ENCODE measurements at places on chromosomes 7 and 10. TPM values are rescaled to one million over a fixed set of nuclear protein-coding genes. Genes with fewer than 3 reads are reported as not detected.

DNA sequence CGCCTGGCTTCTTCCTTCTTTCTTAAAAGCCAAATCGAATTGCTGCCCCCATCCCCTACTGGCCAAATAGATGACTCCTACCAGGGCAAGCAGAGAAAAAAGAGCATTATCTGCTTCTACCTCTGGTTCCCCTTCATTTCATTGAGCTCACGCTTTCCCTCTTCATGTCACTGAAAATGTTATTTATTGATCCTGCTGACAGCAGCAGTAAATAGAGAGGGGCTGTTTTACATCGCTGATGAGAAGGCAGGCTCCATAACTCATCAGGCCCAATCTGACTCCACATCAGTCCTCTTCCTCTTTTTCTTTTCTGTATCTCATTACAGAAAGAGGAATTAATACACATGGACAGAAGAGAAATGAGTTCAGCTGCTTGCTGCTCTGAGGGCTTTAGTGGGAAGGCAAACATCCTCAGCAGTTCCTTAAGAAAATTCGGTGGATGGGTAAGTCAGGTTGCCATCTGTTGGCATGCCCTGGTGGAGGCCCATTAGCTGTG, 904.1 kb downstream of the KCNMA1 start:
- H3K27me3 ChIP-seq = no peaks in the 10 kb centered on the region
- H3K4me3 ChIP-seq = no peak overlapping the region
- DNase-seq = no peak
- no peaks in the 10 kb centered on the region for H3K4me1 ChIP-seq
- H3K36me3 ChIP-seq = no peaks in the 10 kb centered on the region

Gene SPDYE2B
- not detected for total RNA-seq

DNA sequence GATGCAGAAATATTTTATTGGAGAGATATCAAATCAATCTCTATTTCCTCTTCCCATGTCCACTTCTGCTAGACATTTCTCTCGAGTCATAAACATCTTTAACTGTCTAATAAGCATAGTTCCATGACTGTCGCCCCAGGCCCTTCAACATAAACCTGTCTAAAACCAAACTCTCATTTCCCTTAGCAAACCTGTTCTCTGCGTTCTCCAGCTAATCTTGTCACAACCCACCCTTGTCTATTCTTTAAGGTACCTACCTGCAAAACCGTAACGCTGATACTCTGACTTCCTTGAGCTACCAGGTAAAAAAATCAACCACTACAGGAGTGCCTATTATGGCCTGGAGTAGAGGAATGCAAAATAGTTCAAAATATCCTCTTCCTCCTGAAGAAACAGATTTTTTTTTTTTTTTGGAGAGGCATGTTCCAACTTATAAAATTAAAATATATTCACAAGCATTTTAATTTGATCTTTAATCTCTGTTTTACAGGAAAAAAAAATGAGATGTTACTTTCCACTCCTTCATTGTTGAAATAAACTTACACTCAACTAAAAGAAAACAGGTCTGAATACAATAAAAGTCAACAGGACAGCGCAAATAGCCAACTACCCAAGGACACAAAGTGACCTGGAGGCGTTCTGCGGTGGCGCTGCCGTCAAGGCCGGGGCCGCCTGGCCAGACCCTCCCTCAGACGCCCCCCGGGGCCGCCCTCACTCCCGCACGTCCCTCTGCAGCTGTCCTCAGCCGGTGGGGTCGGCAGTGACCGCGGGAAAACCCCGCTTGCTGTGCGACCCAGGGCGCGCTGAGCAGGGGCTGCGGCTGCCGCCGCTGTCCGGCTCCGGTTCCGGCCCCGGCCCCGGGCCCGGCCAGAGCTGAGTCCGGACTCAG, 765 bp downstream of the SLC25A40 start:
- H3K4me1 ChIP-seq = peaks cover 11% of the 10 kb centered on the region
- H3K27ac ChIP-seq = peak overlapping the region; percentile 85
- no peaks in the 10 kb centered on the region for H3K36me3 ChIP-seq
- no peaks in the 10 kb centered on the region for H3K27me3 ChIP-seq
- H3K4me3 ChIP-seq = peak overlapping the region; percentile 86
- peak; percentile 5 for DNase-seq

Gene PRR15
- 4.8 TPM for total RNA-seq

DNA sequence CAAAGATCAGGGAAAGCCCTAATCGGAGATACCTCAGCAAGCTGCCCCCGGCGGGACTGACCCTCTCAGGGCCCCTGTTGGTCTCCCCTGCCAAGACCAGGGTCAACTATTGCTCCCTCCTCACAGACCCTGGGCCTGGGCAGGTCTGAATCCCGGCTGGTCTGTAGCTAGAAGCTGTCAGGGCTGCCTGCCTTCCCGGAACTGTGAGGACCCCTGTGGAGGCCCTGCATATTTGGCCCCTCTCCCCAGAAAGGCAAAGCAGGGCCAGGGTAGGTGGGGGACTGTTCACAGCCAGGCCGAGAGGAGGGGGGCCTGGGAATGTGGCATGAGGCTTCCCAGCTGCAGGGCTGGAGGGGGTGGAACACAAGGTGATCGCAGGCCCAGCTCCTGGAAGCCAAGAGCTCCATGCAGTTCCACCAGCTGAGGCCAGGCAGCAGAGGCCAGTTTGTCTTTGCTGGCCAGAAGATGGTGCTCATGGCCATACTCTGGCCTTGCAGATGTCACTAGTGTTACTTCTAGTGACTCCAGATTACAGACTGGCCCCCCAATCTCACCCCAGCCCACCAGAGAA, 24.1 kb downstream of the TBATA start:
- H3K4me1 ChIP-seq = no peaks in the 10 kb centered on the region
- no peak overlapping the region for H3K4me3 ChIP-seq
- H3K27ac ChIP-seq = no peak overlapping the region

GRCh38 chr7:20745702-20746101, 41.0 kb downstream of the SP8 start:
- H3K27ac ChIP-seq = no peak overlapping the region
- H3K27me3 ChIP-seq = no peaks in the 10 kb centered on the region
- no peaks in the 10 kb centered on the region for H3K36me3 ChIP-seq
- no peak for DNase-seq
- no peaks in the 10 kb centered on the region for H3K4me1 ChIP-seq

DNA sequence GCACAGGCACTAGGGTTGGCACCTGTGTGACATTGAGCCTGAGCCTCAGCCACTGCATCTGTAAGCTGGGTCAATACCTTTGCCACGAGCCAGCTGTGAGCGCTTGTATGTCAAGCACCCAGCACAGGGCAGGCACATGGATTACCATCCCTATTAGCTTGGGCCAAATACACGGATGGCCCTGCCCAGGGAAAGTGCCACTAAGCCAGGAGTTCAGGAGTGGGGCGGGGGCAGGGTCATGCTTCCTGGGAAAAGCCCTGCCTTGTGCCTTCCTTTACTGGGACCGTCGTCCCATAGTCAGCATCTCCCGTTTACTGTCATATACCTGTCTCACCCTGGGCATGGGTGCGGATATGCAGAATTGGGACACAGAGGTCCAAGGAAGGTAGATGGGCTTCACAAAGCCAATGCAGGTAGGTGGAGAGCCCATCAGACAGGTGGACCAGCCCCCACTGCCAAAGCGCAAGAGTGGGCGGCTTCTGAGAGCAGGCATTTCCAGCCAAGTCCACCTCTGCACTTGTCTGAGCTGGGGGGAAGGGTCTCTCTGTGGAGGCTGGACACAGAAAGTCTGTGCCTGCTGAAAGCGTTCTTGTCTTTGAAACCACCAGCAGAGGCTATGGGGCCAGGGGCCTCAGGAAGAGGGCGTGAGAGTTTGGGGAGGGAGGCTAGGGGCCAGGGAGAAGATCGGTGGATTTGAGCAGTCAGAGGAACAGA, 72.6 kb downstream of the VWA2 start:
- H3K4me1 ChIP-seq = peaks cover 7% of the 10 kb centered on the region
- H3K4me3 ChIP-seq = no peak overlapping the region
- no peaks in the 10 kb centered on the region for H3K27me3 ChIP-seq
- no peaks in the 10 kb centered on the region for H3K36me3 ChIP-seq

Gene MMP21
- total RNA-seq = not detected

GRCh38 chr7:42226354-42226941, 10.6 kb downstream of the GLI3 start:
- no peak overlapping the region for H3K4me3 ChIP-seq
- H3K27ac ChIP-seq = no peak overlapping the region
- no peak for DNase-seq

DNA sequence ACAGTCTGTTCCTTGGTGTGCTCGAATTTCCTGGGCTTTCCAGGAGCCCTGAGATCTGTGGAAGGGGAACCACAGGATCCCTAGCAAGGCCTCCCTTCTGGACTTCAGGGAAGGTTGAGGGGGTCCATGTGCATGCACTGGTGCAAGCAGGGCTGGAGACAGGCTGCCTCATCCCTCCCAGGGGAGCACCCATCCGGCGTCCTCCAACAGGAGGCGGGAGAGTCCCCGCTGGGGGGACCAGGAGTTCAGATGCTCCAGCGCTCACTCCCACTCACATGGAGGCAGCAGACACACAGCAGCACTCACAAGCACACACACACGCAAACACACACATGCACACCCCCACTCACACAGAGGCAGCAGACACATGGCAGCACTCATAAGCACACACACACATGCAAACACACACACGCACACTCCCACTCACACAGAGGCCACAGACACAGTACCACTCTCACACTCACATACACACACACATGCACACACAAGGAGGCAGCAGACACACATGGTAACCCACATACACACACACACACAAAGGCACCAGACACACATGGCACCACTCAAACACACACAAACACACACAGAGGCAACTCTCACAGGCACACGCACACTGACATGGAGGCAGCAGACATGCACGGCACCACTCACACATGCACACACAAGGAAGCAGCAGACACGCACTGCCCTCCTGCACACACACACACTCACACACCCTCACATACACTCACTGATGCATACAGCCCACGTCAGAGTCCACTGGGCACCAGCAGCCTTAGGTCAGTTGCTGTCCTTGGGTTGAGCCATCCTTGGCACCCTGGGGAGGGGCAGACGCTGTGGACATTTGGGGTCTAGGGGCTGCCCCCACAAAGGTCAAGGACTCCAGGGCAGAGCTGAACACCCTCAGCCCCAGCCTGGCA, 247.0 kb upstream of the PPP2R2D start:
- no peak for DNase-seq
- H3K4me1 ChIP-seq = no peaks in the 10 kb centered on the region
- no peak overlapping the region for H3K27ac ChIP-seq
- H3K36me3 ChIP-seq = no peaks in the 10 kb centered on the region

Gene NXPH1
- not detected for total RNA-seq

DNA sequence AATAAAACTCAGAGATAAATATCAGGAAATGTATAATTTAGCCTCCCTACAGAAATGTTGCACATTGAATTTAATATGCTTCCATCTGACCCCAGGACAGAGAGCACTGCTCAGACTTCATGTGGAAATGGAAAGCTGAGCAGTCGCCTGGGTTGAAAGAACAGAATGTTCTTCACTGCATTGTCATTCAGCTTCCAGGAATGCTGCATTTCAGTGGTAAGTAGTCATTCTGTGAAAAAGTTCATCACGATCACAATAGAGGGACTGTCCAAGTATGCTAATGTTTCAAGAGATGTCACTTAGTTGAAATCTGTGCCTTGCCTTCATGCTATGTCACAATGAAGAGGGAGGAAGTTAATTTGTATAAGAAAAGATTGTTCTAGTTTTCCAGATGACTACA, 147.3 kb downstream of the NRCAM start:
- H3K4me1 ChIP-seq = peaks cover 60% of the 10 kb centered on the region
- DNase-seq = no peak
- no peak overlapping the region for H3K4me3 ChIP-seq
- H3K36me3 ChIP-seq = no peaks in the 10 kb centered on the region

DNA sequence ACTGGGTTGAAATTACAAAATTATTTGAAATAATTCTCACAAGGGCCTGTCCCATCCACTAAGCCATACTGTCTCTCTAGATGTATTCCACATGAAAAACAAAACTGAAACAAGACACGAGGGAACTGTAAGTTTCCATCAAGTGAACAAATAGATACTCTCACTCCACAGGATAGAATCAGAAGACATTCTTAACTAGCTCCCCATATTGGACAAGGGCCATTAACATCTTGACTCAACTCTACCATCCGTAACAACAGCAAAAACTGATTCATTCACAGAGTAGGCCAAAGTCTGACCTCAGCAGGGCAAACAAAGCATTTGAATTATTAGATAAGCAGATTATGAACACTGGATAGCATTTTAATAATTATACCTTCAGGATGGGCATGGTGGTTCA, 29.1 kb downstream of the UBE2H start:
- no peaks in the 10 kb centered on the region for H3K27me3 ChIP-seq
- peaks cover 24% of the 10 kb centered on the region for H3K4me1 ChIP-seq
- H3K36me3 ChIP-seq = no peaks in the 10 kb centered on the region
- H3K27ac ChIP-seq = no peak overlapping the region

Gene SYT15B
- total RNA-seq = 4.6 TPM

DNA sequence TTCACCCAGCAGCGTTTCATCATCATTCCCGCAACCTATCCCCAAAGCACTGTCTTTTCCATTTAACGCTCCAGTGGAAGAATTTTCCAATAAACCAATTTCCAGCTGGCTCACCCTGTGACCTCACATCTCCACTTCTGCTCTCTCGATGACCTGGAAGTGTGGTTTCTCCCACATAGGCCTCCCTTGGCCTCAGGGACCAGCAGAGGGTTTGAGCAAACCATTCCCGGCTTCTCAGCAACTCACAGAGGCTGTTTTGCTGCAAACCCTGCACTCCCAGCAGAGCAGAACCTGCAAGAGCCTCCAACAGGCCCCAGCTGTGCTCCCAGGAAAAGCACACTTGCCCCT, 523.0 kb upstream of the FOXK1 start:
- no peaks in the 10 kb centered on the region for H3K4me1 ChIP-seq
- no peaks in the 10 kb centered on the region for H3K36me3 ChIP-seq
- no peak for DNase-seq
- H3K27ac ChIP-seq = peak overlapping the region; percentile 47

DNA sequence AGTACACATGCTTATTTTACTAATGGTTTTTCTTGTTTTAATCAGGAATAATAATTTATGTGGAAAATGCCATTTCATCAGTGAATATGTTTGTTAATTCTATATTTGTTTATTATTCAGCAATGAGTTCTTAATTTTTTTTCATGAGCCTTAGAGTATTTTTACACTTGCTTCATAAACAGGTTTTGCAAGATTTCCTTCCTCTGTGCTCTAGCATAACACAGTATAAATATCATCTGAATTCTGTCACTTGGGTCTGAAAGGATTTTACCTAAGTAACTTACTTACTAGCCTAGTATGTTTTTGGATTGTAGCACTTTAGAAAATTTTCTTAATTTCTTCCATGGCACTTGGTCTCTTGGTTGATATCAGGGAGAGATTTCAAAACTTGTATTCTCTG, 45.8 kb downstream of the GLCCI1 start:
- H3K27me3 ChIP-seq = no peaks in the 10 kb centered on the region
- no peaks in the 10 kb centered on the region for H3K36me3 ChIP-seq
- no peak overlapping the region for H3K27ac ChIP-seq
- no peak overlapping the region for H3K4me3 ChIP-seq

DNA sequence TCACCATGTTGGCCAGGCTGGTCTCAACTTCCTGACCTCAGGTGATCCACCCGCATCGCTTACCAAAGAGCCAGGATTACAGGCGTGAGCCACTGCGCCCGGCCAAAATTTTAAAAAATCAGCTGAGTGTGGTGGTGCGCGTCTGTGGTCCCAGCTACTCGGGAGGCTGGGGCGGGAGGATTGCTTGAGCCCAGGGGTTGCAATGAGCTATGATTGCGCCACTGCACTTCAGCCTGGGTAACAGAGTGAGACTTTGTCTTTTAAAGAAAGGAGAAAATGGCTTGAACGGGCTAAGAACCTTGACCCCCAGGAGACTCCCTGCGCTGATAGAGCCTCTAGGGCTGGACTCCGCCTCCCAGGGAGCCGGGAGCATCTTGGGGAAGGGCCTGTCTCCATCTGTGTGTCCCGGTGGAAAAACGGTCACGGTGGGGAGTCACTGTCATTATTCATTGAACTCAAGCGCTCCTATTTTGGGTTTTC, 760 bp upstream of the KCTD7 start:
- peak overlapping the region; percentile 57 for H3K4me3 ChIP-seq
- no peaks in the 10 kb centered on the region for H3K27me3 ChIP-seq
- no peaks in the 10 kb centered on the region for H3K4me1 ChIP-seq
- peak overlapping the region; percentile 98 for H3K27ac ChIP-seq

All from tibial nerve (tissue), 4 donors.